ENCODE measurements at places on chromosomes 1 and 21. TPM values are rescaled to one million over a fixed set of nuclear protein-coding genes. Genes with fewer than 3 reads are reported as not detected.

Gene GUCA2B
- polyA plus RNA-seq = not detected

Gene VSIG8
- not detected for polyA plus RNA-seq

Gene PTAFR
- polyA plus RNA-seq = 0.12 TPM

Gene GPR153
- 6.1 TPM for polyA plus RNA-seq

Gene WNT9A
- polyA plus RNA-seq = 0.91 TPM

Gene LYST
- polyA plus RNA-seq = 5.6 TPM

Gene PTPN14
- 30.3 TPM for polyA plus RNA-seq

Gene GPR37L1
- not detected for polyA plus RNA-seq

Gene S100A7
- polyA plus RNA-seq = not detected

Gene IGSF3
- 0.05 TPM for polyA plus RNA-seq

Gene NPR1
- 0.02 TPM for polyA plus RNA-seq

Gene FCRL5
- not detected for polyA plus RNA-seq
